ENCODE measurements at places on chromosomes 5 and 9.

GRCh38 chr5:19920761-19921160 is 67.2 kb downstream of the CDH18 start:
- DNase-seq: no peak

DNA sequence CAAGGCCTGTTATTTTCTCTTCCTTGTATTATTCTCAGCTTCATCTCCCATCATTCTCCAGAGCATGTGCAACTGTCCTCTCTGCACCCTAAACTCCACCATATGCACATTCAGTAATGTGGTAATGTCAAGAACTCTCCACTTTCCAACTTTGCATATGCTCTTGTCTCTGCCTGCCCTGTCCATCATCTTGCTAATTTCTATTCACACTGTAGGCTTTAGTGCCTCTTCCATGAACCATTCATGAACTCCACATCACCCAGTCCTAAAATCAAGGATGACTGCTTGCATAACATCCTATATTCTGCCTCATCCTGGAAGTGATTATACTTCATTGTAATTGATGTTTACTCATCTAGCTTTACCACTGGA is 354.8 kb downstream of the PDE4D start:
- DNase-seq: no peak

DNA sequence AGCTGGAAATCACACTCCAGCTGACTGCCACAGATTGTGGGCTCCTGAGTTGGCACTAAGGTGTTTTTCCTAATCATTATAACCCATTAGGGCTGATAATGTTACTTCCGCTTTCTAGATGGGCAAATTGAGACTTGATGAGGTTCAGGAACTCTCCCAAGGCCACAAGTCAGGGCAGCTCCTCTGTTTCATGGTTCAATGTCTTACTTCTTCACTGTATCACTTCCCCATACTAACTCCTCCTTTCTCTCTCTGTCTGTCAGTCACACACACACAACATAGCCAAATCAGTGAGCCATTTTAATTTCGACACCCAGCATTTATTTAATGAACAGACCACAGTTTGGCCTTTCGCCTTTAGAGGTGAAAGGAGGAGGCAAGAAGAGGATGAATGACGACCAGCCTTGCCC is 17.8 kb upstream of the TRAF1 start:
- no peak for DNase-seq

DNA sequence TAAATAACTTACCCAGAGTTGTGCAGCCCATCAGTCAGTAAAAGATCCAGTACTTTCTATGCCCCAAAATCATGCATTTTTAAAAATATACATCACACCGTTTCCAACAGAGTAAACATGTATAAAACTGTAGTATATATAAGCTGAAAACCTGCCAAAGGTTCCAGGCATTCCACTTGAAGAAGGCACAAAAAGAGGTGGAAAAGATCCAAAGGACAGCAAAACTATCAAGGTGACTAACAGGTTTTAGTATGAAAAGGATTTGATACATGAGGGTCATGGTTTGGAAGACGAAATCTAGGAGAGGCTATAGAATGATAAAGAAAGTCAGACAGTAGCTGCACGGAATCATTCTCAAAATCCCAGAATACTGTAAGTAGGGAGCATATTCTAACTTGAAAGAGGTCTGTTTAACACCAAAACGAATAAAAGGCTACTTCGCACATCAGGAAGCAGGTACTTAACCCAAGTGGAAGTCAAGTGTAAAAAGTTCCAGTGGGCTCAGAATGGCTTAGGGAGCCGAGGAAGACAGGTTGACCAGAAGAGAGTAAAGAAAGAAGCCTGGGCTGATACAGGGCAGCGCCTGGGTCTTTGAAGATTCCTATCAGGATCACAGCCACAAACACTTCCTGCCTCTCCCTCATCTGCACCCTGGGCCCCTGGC is 207.2 kb downstream of the ADAMTS12 start:
- DNase-seq: no peak

DNA sequence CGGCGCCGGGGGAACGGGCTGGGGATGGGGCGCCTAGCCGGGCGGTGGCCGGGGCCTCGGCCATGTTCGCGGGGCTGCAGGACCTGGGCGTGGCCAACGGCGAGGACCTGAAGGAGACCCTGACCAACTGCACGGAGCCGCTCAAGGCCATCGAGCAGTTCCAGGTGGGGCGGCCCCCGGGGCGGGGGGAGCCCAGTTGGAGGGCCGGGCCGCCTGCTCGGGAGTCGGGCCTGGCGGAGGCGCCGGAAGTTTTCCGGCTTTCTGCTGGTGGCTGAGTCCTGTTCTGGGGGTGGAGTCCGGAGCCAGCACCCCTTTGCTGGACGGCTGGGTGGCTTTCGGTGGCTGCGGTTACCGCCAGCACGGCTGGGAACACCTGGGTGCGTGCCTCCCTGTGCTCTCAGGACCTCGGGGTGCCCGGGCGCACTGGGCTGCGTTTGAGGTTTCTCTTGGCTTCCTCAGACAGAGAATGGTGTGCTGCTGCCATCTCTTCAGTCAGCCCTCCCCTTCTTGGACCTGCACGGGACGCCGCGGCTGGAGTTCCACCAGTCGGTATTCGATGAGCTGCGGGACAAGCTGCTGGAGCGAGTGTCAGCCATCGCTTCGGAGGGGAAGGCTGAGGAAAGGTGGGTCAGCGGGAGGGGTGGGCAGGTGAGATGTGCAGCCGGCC is 454 bp downstream of the NELFB start:
- DNase-seq: no peak

GRCh38 chr9:97864396-97864795 is 11.4 kb downstream of the FOXE1 start:
- DNase-seq: no peak

DNA sequence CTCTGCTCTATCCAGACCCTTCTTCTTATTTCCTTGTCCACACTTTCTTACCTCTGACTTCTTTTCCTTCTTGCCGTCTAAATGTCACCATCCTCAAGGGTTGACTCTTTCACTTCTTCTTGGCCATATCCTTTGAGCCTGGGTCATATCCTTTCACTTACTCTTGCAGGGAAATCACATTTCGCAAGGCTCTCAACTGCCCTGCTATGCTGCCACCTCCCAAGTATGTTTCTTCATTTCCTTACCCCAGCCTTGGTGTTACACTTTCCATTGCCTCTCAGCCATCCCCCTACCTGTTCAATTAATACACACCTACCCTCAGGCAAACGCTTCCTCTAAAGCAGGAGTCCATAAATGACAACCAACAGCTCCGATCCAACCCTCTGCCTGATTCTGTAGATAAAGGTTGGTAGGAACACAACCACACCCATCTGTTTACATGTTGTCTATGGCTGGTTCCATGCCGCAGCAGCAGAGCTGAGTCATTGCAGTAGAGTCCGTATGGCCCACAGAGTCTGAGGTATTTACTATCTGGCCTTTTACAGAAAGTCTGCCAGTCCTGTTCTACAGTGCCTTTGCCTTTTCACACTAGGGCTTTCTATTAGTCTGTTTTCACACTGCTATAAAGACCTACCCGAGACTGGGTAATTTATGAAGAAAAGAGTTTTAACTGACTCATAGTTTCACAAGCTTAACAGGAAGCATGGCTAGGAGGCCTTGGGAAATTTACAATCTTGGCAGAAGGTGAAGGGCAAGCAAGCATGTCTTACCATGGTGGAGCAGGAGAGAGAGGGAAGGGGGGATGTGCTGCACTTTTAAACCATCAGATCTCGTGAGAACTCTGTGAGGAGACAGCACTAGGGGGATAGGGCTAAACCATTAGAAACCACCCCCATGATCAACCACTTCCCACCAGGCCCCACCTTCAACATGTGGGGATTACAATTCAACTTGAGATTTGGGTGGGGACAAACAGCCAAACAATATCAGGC is 97.9 kb downstream of the SV2C start:
- DNase-seq: no peak

GRCh38 chr5:60960591-60960990 is 15.6 kb downstream of the NDUFAF2 start:
- no peak for DNase-seq

GRCh38 chr5:100560860-100561259 is 25.7 kb downstream of the FAM174A start:
- no peak for DNase-seq

- peak; percentile 48 for DNase-seq
Observed at GRCh38 chr5:128674837-128675446, 136.9 kb upstream of the FBN2 start.

DNA sequence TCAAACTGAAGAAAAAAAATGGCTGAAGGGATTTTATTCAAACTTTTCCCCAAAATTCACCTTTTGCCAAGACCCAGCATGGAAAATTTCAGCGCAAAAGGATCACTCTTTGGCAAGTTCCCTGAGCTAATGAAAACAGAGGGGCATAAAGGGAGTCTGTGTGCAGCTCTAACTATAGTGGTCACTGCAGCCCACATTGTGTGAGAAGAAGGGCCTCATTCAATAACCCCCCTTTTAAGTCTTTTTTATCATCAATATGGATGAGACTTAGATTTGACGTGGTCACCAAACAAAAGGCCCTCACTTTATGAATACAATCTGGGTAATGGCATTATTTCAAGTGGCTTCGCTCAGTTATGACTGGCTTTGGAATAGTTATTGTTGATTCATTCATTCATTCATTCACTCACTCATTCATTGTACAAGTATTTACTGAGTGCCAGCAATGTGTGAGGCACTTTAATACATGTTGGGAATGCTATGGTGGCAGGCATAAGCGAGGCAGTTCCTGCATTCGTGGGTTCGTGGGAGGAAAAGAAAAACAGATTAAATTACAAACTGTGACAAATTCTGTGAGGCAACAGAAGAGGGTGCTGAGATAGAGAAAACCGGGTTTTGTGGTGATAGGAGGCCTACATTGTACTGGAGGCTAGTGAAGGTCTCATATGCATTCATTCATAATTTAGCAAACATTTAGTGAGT is 145.7 kb upstream of the KLF4 start:
- no peak for DNase-seq

DNA sequence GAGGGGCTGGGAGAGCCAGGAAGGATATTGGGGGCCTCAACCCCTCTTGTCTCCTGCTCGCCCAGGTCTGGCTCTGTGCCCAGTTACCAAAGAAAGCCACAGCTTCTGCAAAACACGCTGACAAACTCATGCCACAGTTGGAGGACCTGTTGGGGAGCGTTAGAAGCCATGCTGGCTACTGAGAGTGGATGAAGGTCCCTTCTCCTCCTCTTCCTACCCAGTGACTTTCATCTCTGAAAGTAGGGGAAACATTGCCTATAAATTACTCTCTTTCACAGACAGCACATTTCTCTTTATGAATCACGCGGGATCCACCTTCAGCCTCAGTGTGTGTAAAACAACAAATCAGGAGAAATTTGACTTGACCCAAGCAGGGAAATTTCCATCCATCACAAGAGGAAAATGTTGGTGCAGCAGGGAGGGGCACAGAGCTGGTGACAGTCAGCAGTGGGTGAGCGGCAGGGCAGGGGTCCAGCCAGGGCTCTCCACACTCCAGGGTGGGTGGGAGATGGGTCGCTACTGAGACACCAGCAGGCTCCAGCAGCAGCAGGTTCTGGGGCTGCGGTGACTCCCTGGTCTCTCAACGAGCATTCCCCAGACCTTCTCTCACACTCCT is 181.9 kb downstream of the FGF18 start:
- DNase-seq: no peak

DNA sequence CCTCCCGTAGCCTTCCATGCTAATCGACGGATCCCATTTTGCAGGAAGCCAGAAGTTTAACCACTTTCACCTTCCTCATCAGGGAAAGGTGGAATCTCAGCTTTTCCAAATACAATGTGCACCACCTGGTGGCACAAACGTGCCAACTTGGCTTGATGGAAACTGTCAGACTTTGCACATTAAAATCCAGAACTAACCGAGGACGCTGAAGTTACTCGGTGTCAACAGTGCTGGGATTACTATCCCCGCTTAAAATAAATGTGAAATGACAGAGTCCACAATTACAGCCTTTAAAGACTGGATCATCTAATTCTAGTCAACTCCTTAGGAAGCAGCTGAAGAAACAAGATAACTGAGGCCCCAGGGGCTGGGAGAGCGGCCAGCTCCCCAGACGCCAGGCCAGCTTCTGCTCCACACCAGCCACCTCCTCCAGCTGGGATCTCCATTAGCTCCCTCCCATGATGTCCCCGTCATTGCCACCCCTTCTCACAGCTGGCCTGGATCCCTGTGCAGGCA is 50.1 kb upstream of the RETREG1 start:
- no peak for DNase-seq

DNA sequence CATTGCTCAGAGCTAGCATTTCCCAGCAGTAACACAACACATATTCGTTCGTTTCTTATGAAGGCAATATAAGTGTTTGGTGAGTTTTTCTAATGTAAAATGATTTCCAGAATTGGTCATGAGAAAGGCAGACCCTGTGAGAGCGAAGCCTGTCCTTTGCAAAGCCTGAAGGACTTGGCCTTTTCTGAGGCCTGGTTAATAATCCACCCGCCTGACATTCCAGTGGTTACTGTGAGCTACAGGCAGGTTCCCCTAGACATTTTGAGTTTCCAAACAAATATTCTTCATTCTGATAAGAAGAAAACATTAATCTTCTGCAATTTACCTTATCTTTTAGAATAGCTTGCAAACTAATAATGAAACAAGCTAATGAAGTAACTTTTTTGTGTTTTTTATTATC is 38.0 kb downstream of the ADAMTS16 start:
- no peak for DNase-seq

- no peak for DNase-seq
Observed at GRCh38 chr9:121439711-121440664, 59.7 kb downstream of the GGTA1 start.

GRCh38 chr5:20972419-20972925 is 984.5 kb upstream of the CDH18 start:
- no peak for DNase-seq

GRCh38 chr5:110194191-110194590 is 504.5 kb downstream of the MAN2A1 start:
- DNase-seq: no peak

Data from HFF-Myc (cell line).